ENCODE measurements at places on chromosomes 2 and 18.

DNA sequence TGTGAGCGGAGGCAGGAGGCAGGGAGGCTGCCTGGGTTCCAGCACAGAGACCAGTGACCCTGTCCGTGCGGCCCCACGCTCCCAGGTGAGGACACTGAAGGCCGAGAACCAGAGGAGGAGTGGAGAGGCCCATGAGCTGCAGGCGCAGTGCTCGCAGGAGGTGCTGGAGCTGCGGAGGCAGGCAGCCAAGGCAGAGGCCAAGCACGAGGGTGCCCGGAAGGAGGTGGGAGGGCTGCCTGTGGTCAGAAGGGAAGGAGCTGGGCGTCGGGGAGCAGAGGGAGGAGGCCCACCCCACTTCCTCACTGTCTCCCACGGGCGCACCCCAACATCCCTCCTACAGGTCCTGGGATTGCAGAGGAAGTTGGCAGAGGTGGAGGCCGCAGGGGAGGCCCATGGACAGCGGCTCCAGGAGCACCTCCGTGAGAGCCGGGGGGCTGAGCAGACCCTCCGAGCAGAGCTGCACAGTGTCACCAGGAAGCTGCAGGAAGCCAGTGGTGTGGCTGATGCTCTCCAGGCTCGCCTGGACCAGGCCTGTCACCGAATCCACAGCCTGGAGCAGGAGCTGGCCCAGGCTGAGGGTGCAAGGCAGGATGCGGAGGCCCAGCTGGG, 33.0 kb upstream of the SNED1 start:
- no peak for DNase-seq

DNA sequence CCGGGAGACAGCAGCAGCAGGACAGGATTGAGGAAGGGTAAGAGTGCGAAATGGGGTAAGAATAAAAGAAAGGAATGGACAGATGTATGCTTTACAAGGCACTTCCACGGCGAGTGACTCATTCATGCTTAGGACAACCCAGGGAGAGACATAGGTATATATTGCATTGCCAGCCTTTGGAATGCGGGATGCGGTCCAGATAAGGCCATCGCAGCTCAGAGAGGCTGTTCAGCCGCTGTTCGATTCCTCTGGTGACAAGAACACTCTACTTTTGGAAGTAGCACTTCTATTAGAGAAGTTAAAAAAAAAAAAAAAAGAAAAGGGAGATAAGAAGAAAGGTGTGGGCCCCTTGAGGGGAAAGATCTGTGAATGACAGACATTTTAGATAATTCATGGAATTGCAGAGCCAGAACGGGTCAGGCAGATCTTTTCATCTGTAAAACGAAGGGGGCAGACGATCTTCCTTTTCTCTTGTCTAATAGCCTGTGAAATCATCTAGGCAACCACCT, 819 bp upstream of the NCOA1 start:
- no peak for DNase-seq

DNA sequence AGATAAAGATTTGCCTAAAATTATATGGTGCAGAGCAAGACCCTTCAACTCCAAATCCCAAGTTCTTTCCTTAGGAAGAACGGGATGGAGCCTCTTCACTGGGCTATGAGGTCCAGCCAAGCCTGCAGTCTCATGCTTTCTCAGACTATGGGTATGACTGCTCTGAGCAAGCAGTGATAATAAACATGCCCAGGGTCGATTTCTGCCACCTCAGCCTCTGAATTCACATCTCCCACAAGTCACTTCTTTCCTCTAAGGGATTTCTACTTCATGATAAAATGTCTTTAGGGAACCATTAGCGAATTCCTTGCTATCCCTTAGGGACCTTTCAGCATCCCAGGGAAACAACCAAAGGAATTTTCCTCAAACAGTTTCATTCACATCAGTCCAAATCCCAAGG, 94.8 kb downstream of the GFPT1 start:
- DNase-seq = no peak

DNA sequence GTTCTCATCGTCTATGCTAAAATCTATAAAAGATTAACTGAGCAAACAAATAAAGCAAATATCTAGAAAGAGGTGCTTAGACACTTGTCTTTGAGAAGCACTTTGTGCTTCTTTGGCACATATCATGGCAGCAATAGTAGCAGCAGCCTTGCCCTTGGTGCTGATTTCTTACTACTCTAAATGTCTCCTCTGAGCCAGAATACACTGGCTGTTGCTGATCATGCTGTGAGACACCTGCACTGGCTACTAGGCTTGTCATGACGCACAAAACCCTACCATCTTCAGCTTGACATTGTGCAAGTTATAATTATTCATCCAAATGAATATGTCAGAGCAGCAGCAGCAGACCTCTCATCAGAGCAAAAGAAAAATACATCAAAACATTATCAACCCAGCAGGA, 46.7 kb downstream of the FANCL start:
- DNase-seq = no peak

GRCh38 chr2:117981810-117982209, 32.1 kb downstream of the CCDC93 start:
- DNase-seq = no peak

DNA sequence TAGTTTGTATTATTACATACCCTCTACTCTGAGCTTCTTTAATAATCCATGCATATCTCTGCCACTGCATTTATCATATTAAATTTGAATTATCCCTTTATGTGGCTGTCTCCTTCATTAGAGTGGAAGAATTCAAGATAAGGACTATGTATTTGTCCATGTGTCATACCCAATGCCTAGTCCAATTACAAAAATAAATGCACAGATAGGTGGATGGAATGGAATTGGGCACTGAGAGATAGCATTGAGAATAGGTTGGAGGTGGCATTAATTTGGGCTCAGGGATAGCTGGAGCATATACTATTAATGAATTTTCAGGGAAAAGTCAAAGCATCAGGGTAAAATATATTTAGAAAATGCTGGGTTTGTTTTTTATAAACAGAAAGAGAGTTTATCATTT, 893.2 kb downstream of the EPHA4 start:
- DNase-seq = no peak

GRCh38 chr2:25420820-25421237, 79.1 kb upstream of the DNMT3A start:
- no peak for DNase-seq

GRCh38 chr2:71586471-71586870, 133.1 kb downstream of the DYSF start:
- DNase-seq = no peak

DNA sequence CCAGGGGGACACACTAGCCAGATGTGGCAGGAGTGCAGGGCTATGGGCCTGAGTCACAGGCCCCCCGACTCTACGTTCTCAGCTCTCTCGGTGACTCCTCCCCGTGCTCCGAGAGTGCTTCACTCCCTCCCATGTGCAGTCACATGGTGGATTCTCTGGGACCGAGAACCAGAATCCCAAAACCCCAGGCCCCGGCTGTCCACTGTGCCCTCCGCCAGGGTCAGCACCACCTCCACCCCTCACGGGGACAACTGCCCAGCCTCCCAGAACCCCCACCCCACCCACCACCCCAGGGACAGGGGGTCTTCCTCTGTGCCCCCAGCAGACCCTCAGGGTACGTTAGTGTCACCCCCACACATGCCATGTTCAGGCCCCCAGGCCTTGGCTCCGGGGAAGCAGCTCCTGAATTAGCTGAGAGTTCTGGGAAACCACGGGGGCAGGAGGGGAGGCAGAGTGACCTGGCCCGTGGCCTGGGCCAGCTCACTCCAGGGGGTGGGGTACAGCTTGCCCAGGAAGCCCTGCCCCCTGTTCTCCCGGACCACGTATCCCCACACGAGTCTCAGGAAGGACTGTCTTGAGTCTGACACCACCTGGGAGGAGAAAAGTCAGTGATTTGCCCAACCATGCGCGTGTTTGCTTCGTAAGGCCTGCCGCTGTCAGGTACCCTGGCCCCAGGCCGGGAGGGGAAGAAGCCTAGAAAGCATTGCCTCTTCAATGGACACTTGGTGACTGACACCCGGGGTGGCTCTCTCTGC, 4.4 kb downstream of the RAMP1 start:
- no peak for DNase-seq

DNA sequence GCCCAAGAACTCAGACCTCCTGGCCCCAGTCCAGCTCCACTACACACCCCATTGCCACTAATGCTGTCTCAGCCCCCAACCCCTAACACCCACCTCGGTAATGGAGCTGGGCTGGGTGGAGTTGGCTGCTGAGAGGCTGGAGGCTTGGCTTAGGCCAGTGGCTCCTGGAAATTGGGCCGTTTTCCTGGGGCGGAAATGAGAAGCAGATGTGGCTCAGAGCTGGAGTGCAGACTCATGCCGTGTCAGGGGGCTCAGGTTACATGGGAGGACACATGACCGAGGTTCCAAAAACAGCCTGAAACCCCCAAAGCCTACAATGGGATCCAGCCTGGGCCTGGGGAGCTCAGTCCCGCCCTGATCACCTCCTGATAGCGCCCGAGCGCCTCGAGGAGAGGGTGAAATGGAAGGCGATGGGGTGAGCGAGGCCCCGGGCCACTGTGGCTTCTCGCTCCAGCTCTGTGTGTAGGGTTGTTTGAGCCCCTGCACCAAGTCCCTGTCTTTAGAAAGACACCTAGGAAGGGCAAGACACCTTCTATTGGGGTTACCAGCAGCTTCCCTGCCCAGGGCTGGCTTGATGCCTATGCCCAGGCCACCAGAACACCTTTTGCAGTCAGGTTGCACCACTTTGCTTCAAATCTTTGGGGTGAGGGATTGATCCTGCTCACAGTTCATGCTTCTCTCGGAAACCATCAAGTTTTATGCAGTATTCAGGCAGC, 175.7 kb upstream of the HAAO start:
- DNase-seq = no peak

DNA sequence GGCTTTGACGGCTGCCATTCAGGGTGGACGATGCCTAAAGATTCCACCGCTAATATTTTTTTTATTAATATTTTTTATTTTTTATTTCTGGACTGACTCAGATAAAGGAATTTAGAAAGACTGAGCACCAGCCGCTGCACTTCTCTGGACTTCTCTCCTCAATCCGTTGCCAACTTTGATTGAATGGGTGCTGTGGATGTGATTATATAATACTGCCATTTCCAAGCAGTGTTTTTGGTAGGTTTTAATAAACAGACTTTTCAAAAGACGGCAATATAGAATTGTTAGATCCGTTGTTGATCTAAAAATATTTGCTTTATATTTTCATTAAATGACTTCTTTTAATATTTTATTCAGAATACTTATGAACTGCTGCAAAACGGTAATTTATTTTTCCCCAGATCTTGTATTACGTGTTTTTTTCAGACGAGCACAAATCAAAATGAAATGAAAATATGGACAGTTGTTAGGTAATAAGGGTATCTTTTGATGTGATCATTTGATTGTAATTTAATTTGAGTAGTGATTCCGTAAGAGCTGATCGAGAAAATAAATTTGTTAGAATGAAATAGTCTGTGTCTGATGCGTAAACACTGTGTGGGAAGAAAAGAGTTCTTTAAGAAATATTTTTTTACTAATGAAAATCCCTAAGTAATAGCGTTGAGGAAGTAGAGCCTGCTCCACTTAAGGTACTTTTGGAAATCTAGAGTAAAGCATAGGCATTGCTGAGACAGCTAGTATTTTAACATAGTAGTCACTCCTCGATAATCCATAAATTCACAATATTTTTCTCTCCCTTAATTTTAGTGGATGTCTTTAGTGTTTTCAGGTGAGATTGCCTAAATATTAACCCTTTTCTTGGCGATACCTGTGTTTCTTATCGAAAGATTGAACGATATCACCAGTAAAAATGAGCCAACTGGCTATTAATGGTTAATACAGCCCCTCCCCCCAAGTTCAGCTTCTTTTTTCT, 4.4 kb downstream of the POU3F3 start:
- no peak for DNase-seq

GRCh38 chr2:219269362-219270054, 9.7 kb upstream of the DNAJB2 start:
- no peak for DNase-seq

GRCh38 chr2:192145496-192145895, 49.2 kb downstream of the TMEFF2 start:
- no peak for DNase-seq

DNA sequence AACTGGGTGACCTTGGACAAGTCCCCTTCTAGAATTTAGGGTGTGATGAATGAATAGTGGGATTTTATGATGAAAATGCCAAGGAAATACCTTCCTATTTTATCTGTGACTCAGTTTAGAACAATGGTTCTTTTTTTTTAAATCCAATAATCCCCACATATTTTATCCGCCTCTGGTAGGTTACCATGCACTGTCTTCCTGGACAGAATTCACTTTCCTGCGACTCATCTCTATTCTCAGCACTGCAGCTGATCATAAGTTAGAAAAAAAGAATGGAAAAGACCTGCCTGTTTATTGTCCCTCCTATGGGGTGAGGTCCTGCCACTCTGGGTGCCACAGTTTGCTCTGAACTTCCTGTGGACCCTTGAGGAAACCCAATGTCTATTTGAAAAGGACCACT, 73.1 kb downstream of the IRS1 start:
- DNase-seq = no peak

- no peak for DNase-seq
These were observed 7.9 kb upstream of the SALL3 start for GRCh38 chr18:78971511-78972245.
